ENCODE measurements at places on chromosomes 2 and 18. TPM values are rescaled to one million over a fixed set of nuclear protein-coding genes. Genes with fewer than 3 reads are reported as not detected.

CPLX4 gene
- not detected for total RNA-seq

CNGA3 gene
- not detected for total RNA-seq

MARCO gene
- total RNA-seq: not detected

LIMS2 gene
- total RNA-seq: 0.30 TPM

PROM2 gene
- 0.17 TPM for total RNA-seq

MAP3K19 gene
- not detected for total RNA-seq
